ENCODE measurements at places on chromosomes 5 and 9. TPM values are rescaled to one million over a fixed set of nuclear protein-coding genes. Genes with fewer than 3 reads are reported as not detected.

- H3K27ac ChIP-seq: no peak overlapping the region
- no peak overlapping the region for H3K4me3 ChIP-seq
- no peaks in the 10 kb centered on the region for H3K27me3 ChIP-seq
- H3K36me3 ChIP-seq: no peaks in the 10 kb centered on the region
Measured at GRCh38 chr5:64854855-64855254, 86.1 kb downstream of the CWC27 start.

GRCh38 chr9:86563936-86564335 is 209.7 kb upstream of the TUT7 start:
- H3K4me1 ChIP-seq: peaks cover 14% of the 10 kb centered on the region
- no peaks in the 10 kb centered on the region for H3K27me3 ChIP-seq
- no peak overlapping the region for H3K27ac ChIP-seq
- no peaks in the 10 kb centered on the region for H3K36me3 ChIP-seq

DNA sequence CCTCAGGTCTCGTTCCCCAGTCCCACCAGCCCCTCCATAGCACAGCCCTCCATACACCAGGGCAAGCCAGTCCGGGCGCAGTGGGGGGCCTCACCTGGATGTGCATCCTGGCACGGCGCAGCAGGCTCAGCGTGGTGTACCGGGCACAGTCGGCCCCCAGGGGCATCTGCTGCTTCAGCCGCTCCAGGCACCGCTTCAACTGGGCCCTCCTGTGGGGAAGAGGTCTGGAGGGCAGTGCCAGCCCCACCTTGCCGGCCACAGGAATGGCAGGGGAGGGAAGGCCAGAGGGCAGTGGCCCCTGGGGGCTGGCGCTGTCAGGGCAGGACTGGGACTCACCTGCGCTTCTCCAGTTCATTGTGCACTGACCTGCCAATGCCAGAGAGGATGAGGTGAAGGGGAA is 1.4 kb downstream of the MXD3 start:
- peaks cover 39% of the 10 kb centered on the region for H3K4me1 ChIP-seq
- no peak overlapping the region for H3K27ac ChIP-seq
- no peaks in the 10 kb centered on the region for H3K27me3 ChIP-seq
- no peak overlapping the region for H3K4me3 ChIP-seq
- no peaks in the 10 kb centered on the region for H3K36me3 ChIP-seq

DNA sequence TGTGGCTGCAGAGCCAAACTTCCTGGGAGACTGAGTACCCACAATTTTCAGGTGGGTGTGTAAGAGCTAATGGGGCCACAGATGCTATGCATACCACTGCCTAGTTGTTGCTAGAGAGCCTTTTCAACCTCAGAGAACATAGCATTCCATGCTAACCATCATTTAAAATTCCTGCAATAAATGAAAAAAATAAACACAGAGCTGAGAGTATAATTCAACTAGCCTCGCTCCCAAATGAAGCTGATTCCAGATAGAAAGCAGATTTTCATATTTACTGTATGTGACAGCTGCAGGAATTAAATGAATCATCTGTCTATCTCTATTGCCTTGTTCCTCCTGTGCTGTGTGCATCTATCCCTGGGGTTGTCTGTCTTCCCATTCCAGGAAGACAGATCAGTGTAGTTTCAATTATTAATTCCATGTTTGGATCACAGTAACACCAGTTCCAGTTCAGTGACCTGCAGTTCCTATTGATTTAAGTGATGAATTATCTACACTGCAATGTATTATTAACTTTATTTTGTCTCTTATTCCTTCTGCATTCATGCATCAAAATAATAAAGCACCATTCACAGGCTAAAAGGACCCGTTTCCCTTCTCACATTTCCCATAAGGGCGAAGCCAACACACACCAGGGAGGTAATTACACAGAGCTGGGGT is 324.5 kb downstream of the SLIT3 start:
- H3K36me3 ChIP-seq: no peaks in the 10 kb centered on the region
- no peaks in the 10 kb centered on the region for H3K27me3 ChIP-seq
- DNase-seq: no peak
- peaks cover 8% of the 10 kb centered on the region for H3K4me1 ChIP-seq
- no peak overlapping the region for H3K27ac ChIP-seq
- no peak overlapping the region for H3K4me3 ChIP-seq

DNA sequence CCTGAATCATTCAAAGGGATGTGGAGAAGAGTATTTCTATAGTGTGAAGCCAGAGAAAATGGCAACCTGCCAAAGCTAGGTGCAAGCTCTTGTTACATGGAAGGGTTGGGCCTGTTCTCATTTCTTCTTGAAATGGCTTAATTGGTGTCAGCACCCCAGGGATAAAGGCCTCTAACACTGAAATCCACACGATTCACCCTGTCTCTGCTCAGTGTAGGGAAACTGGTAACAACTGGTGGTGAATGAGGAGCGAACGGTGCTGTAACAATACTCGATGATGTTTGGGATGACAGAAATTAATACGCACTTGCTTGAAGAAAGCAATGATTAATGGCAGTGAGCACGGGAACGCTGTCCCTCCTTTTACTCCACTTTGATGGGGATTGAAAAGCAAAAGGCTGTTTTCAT is 16.2 kb downstream of the PBX3 start:
- H3K4me3 ChIP-seq: no peak overlapping the region
- peaks cover 52% of the 10 kb centered on the region for H3K4me1 ChIP-seq
- no peak for DNase-seq
- no peaks in the 10 kb centered on the region for H3K36me3 ChIP-seq

DNA sequence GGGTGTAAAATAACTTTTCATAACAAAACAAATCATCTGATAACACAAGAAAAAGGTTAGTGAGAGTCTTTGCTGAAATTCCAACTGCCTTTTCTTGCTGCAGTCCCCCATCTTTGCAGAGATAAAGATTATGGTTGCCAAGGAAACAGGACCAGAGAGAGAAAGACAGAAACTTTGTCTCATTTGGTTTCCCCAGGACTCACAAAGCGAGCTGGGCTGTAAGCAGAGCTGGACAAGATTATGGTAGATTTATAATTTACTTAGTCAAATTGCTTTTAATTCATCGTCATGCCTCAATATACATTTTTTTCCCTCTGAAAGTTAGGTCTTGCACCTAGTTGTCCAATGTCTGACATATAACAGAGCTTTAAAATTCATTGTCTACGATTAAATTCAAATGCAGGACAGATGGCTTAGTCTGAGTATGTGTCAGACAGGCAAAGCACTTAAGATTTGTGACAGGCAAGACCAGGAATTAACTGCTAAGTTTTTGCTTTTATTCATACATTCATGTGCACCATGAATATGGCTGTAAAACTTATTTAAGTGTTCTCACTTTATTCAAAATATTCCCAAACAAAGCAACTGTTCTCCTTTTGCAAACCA is 17.4 kb downstream of the ENC1 start:
- H3K27ac ChIP-seq: no peak overlapping the region
- no peak overlapping the region for H3K4me3 ChIP-seq
- no peaks in the 10 kb centered on the region for H3K27me3 ChIP-seq
- H3K36me3 ChIP-seq: no peaks in the 10 kb centered on the region
- no peaks in the 10 kb centered on the region for H3K4me1 ChIP-seq
- no peak for DNase-seq

The STK32A gene
- total RNA-seq: 1.5 TPM
